ENCODE measurements at places on chromosomes 7 and 10.

DNA sequence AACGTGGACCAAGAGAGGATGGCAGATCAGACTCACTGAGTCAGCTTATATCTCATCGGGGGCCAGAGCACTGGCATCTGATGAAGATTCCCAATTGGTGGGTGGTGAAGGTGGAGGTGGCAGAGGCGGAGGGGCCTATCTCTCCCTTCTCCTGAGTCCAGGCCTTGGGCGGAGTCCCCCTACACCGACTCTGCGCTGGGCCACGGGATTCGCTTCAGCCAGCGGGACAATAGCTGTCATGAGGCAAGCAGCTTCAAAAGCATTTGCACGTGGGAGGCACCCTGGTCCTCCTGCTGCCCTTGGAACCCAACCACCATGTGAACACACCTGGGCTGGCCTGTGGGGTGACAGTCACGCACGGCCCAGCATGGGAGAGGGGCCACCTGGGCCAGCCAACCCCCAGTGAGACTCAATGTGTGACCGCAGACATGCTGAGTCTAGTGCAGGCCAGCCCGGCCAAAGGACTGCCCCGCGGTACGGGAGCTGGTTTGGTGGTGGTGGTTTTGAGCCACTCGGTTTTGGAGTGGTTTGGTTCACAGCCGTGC, 466.8 kb upstream of the FOXK1 start:
- DNase-seq = no peak

DNA sequence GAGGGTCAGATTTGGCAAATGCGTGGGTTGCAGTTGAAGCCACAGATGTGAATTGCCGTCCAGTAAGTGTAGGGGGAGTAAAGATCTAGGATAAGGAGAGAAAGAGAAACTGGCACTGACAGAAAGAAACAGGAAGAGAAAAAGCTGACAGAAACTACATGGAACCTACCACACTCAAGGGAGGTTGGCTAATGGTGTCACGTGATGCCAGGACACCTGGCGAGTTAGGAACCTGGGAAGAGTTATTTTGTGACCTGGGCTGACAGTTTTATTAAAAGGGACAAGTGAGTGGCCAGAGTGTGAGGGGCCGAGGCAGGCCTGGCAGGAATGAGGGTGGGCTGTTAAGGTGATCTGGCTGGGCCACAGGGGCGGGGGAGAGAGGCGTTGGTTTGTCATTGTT, 188.7 kb downstream of the ADARB2 start:
- DNase-seq = no peak

DNA sequence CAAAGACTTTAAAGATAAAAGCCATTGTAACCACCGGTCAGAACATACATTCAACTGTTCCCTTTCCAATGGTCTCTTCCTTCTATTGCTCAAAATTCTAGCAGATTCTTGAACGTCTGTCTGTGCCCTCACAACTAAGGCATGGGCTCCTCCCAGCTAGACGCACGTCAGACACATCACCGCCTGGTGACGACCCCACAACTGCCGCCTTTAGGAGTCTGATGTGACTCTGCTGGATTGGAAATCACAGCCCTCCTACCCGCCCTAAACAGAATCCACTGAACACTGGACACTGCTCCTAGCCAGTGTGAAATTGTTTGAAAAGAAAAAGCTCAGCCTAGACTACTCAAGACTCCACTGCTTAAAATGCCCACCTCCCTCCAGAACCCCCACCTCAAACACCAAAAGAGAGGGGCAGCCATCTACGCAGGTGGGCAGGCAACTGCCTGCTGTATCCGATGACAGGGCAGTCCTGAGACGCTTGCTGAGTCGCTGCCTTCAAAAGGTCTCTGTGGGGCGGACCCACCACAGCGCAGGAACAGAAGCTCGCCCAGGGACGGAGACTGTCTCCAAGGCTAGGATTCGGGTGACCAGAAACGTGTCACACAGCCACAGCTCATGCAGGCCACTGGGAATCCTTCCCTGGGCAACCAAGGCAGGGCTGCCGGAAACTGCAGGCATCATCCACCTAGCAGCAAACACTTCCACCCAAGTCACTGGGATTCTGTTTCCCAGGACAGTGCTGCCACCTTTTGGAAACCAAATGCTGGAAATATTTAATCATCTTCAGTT, 34.7 kb downstream of the GSDME start:
- no peak for DNase-seq

DNA sequence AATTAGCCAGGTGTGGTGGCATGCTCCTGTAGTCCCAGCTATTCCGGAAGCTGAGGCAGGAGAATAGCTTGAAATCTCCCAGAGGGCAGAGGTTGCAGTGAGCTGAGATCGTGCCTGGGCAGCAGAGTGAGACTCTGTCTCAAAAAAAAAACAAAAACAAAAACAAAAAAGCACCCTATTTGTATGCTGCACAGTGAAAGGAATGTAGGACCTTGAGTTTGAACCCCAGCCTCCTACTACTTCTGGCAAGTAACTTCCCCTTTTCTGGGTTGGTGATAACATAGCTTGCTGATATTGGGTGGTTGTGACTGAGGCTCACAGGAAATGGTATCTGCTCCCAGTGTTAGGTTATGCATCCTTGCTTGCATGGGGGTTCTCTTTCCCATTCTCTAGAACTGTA, 205.3 kb downstream of the BUB3 start:
- no peak for DNase-seq

GRCh38 chr7:18903695-18904094, 213.7 kb downstream of the TWIST1 start:
- DNase-seq = no peak

GRCh38 chr7:69613846-69614245, 15.6 kb downstream of the AUTS2 start:
- no peak for DNase-seq

DNA sequence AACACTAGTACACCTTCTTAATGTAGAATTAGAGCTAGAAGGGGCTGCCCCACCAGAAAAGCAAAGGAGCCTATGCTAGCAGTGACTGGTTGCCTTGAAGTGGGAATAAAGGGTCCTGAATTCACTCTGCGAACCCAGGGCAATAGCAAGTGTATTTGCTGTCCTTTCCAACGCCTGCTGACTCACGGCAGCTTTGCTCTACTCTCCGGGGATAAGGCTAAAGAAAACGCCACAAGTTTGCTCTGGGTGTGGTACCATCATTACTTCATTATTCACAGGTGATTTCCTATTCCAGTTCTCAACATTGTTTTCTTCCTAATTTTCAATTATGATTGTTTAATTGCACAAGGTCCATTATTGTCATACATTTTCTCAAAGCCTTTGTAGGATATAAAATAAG, 220.5 kb upstream of the AOAH start:
- no peak for DNase-seq

DNA sequence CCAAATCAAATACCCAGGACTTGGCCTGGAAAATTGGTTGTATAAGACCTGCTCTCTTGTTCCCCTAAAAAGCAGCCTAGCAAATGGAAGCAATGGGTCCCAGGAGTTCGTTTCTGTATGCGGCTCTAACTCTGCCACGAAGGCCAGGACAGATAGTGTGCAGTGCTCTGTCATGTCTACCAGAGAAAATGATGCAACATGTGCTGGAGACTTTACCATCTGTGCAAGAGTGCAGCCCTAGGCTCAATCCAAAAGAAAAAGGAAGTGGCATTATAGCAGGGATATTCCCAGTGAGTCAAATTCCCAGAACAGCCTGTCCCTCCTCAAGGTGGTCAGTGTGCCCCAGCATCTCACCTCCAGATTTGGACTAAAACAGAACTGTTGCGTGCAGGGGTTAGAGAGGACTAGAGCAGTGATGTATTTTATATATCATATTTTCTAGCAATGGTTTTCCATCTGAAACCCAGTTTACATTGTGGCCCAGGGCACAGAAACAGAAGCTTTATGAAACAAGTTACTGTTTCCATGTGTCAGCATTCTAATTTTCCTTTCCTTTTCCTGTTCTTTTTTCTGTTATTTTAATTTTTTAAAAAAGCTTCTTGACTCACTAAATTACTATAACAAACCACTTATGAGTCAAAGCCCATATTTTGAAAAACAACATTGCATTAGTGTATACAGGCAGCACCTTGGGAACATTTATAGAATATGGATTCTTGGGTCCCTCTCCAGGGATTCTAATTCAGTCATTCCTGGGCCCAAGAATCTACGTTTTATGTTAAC, 311.2 kb downstream of the RNLS start:
- DNase-seq = no peak

- no peak for DNase-seq
Observed at GRCh38 chr10:65350611-65351010, 1575.2 kb upstream of the LRRTM3 start.

GRCh38 chr7:93008833-93009232, 108.9 kb downstream of the SAMD9 start:
- DNase-seq = no peak

DNA sequence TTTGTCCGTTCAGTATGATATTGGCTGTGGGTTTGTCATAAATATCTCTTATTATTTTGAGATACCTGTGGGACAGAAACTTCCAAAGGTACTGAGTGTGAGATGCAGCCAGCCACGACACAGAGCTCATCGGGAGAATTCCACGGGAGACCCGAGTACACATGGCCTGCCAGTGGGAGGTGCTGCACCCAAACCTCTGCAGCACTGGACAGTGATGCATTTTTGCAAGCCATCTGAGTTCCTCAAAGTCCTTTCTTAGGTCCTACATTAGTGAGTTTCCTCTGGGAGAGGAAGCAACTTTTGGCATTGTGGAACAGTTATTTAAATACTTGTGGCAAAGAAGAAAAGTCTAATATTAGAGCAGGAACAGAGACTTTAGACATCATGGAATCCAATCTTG, 77.5 kb downstream of the ARID5B start:
- no peak for DNase-seq

GRCh38 chr7:2641406-2642393, 9.9 kb downstream of the TTYH3 start:
- DNase-seq = no peak

- no peak for DNase-seq
Observed at GRCh38 chr7:28575241-28575643, 162.9 kb downstream of the CREB5 start.

DNA sequence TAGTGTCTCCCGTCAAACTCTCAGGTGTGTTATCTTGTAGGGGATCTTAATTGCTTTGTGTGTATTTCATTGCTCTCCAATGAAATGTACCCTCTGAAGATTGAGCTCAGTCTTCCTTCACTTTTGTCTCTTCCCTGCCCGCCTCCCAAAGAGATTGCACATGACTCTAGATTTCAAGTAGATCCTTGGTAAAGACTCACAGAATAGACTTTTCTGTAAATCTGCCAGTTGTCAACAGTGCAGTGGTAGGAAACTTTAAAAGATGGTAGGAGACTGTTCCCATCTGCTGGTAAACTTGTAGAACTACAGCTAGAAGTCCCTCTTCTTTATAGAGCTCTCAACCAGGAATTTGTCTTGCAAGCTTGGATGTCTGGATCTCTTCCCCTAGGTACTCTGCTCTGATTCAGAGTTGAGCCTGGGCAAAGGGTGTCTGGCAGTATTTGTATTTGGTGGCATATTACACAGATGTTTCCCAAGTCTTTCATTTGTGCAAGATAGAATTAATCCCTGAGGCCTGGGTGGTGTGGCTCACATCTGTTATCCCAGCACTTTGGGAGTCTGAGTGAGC, 9.6 kb downstream of the CCL26 start:
- DNase-seq = no peak

- DNase-seq = no peak
Observed at GRCh38 chr10:121580276-121581116, 17.7 kb downstream of the FGFR2 start.

GRCh38 chr10:62959553-62959952, 143.4 kb upstream of the EGR2 start:
- no peak for DNase-seq

- no peak for DNase-seq
Observed at GRCh38 chr10:102859911-102860310, 5.9 kb downstream of the BORCS7 start.

- DNase-seq = no peak
Observed at GRCh38 chr10:47079204-47079580, 168.0 kb downstream of the PTPN20 start.

DNA sequence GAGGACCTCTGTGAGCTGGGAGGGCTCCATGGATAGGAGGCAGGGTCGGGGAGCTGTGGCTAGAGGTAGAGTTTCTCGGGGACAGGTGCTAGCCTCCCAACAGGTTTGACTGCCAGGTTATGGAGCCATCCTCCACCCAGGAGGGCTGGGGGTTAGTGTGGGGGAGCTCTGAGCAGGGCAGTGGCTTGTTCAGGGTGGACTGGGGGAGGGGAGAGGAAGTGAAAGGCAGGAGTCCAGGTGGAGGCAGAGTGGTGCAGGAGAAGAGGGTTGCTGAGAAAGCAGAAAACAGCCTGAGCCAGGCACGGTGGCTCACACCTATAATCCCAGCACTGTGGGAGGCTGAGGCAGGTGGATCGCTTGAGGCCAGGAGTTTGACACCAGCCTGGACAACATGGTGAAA, 40.5 kb upstream of the HSPB1 start:
- no peak for DNase-seq

GRCh38 chr10:59781511-59781910, 28.3 kb upstream of the MRLN start:
- no peak for DNase-seq

GRCh38 chr7:127873151-127873550, 158.1 kb downstream of the LRRC4 start:
- no peak for DNase-seq

DNA sequence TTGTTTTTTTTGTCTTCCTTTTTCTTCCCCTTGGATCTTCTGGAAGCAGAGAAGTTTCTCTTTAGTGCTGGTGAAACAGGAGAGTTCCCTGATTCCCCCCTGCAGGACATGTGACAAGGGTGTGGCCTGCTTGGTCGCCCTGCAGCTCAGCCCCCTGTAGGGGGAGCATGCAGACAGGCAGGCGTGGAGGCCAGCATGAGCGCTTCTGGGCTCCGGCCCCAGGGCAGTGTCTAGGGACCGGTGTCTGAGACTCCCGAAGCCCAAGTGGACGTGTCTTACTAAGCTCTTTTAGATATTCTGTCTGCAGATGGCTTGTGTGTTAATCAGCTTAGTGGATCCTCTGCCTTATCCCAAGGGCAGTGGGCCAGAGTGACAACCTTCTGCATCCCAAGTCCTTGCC, 26.1 kb downstream of the PRSS58 start:
- DNase-seq = no peak

- DNase-seq = no peak
Observed at GRCh38 chr10:7956508-7956907, 98.0 kb upstream of the GATA3 start.

DNA sequence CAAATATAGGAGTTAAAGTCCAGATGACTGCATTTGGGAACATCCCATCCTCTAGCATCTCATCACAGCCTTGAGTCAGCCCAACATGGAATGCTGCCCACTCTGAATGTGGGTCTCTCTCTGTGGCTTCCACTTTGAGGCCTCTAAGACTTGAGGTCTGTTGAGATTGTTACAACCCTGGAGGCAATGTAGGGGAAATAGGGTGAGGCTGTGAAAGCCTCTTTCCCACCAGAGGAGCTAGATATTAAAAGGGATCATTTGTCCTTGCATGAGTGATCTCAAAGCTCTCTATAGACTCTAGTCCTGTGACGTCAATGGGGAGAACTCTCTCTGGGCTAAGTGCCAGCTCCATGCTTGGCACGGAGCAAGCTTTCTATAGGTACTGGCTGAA, 6.4 kb upstream of the GOLGA7B start:
- DNase-seq = no peak
